ENCODE measurements at places on chromosomes 1 and 21.
A peak's percentile ranks its signal among the peaks of the same experiment; 100 is the strongest.

GRCh38 chr1:86175756-86176155 lies 19.2 kb upstream of the COL24A1 start:
- DNase-seq = no peak

- DNase-seq = peak; percentile 88
These were observed 306.3 kb upstream of the DUSP10 start for GRCh38 chr1:222048094-222048595.

- no peak for DNase-seq
These were observed 88.1 kb downstream of the DMRTB1 start for GRCh38 chr1:53547231-53547790.

DNA sequence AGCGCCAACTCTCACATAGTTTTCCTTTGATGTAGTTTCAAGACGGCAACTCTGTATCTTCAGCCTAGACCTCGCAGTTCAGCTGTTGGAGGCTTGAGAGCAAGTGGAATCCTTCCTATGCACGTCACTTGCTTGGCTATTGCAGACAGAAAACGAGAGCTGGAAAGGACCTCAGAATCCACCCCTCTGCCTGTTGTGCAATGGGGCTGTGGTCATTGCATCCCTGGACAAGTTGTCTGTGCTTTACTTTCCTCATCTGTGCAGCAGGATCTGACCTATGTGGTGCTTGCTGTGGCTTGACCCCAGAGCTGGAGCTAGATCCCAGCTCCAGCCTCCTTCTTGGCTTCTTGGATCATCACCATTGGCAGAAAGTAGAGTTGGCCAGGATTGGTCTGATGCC lies 50.0 kb upstream of the IGSF21 start:
- no peak for DNase-seq

DNA sequence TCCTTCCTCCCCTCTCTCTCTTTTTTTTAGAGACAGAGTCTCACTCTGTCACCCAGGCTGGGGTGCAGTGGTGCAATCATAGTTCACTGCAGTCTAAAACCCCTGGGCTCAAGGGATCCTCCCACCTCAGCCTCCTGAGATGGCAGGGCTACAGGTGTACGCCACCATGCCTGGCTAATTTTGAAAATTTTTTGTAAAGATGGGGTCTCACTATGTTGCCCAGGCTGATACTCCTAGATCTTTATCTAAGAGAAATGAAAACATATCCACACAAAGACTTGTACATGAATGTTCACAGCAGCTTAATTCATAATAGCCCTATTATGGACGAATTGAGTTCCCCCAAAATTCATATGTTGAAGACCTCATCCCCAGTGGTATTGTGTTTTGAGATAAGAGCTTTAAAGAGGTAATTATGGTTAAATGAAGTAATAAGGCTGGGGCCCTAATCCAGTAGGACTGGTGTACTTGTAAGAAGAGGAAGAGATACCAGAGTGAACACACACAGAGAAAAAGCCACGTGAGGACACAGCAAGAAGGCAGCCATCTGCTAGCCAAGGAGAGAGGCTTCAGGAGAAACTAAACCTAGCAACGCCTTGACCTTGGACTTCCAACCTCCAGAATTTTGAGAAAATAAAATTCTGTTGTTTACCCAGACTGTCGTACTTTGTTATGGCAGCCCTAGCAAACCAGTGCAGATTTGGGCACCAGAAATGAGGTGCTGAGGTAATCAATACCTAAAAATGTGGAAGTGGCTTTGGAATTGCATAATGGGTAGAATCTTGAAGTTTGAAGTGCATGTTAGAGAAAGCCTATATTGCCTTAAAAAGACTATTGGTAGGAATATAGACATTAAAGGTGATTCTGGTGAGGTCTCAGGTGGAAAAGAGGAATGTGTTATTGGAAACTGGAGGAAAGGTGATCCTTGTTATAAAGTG lies 13.2 kb downstream of the IFNLR1 start:
- DNase-seq = no peak

GRCh38 chr1:66523562-66523961 lies 10.4 kb upstream of the SGIP1 start:
- peak; percentile 41 for DNase-seq

DNA sequence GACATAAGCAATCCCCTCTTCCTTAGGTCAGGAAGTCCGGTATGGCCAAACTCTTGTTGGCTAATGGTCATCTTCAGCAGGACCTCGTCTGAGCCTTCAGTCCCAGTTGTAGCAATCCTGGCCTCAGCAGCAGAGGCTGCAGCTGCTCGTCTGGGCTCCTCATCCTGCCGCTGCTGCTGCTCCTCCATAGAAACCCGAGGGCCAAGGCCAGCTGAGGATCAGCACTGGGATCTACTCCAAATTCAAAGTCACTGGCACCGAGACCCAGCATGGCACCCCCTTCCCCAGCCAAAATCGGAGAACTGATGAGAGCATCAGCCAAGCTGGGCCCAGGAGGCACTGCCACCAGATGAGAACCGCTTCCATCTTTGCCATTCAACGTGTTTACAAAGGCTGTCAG lies 6.3 kb upstream of the CLDN14 start:
- DNase-seq = no peak

GRCh38 chr1:160646180-160646579 lies 664 bp downstream of the SLAMF1 start:
- no peak for DNase-seq

- DNase-seq = no peak
These were observed 140.3 kb downstream of the LRRIQ3 start for GRCh38 chr1:74057719-74058118.

All from fibroblast of upper back skin (primary cell).